Stimulated activated CD4-positive, alpha-beta T cell treated with anti-CD3 and anti-CD28 coated beads, TNF-alpha, amount 100 ng/mL, for 4 hours (primary cell): ENCODE measurements at places on chromosomes 12 and 14.

GRCh38 chr12:46177025-46177424 is 91.8 kb downstream of the SLC38A1 start:
- DNase-seq, result no peak

- DNase-seq, result no peak
These were observed 139.4 kb upstream of the PRICKLE1 start for GRCh38 chr12:42728770-42729534.

- no peak for DNase-seq
These were observed 195.7 kb downstream of the RBM19 start for GRCh38 chr12:113770389-113770865.

- DNase-seq, result no peak
These were observed 236.5 kb upstream of the PELI2 start for GRCh38 chr14:55881577-55882241.

- DNase-seq, result no peak
These were observed 122.2 kb upstream of the METAP2 start for GRCh38 chr12:95351748-95352147.
